Stimulated activated CD8-positive, alpha-beta memory T cell treated with anti-CD3 and anti-CD28 coated beads, Interleukin-2, amount 100 ng/mL, for 1 hour (primary cell): ENCODE measurements at places on chromosomes 3 and 15.
A peak's percentile ranks its signal among the peaks of the same experiment; 100 is the strongest.

DNA sequence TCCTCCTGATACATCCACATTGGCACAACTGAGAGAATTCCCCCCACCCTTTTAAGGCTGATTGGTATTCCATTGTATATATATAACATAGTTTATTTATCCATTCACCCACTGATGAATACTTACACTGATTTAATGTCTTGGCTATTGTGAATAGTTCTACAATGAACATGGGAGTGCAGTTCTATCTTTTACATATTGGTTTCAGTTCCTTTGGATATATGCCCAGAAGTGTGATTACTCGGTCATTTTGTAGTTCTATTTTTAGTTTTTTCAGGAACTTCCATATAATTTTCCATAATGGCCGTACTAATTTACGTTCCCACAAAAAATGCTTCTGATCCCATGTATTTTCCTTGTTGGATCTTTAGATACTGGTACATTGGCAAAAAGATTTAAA is 135.3 kb downstream of the FMN1 start:
- no peak for DNase-seq

DNA sequence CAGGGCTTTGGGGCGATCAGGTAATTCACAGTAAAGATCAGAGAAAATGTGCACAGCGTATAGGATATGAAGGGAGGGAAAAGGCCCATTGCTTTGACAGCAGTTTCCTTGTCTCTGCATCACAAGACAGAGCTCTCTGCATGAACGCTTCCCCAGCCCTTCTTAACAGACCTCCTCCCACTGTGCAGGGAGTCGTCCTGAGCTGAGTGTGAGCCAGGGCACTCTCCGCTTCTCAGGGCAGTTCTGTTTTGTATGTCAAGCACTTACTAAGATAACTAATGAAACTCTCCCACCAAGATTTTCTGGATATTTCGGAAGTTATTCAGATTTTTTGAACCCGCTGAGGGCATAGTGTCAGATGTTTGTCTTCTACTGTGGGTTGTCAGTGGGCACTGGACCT is 105.8 kb upstream of the C15orf61 start:
- DNase-seq: no peak

DNA sequence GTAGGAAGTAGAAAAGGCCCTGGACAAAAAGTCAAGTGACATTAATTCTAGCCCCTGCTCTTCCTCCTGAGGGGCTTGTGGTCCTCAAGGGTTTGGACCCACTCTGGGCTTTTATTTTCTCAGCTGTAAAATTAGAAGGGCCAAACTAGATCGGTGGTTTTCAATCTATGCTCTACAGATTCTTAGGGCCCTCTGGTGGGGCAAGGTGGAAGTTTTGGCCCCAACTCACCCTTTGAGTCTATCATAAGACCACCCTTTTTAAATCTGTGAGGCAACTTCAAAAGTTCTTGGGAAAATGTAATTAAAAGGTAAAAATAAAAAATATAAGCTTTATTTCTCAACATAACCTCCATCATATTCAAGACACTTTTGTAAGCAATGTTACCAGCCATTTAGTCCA is 25.6 kb upstream of the CFAP161 start:
- DNase-seq: no peak

DNA sequence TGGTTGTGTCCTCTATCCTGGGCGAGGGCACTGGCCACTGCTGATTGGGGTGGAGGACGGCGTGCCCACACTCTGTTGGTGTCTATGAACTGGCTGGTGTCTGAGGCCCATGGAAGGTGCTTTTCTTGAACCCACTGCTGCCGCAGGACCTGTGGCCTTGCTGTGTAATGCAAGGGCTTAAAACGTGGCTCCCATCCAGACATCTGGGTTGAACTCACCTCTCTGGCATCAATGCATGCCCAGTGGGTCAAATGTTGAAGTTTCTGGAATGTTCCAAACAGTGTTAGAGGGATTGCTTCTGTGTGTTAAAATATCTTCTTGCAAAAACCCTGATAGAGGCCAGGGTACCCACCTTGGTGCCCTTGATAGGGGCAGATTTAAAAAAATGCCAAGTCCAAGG is 42.6 kb downstream of the FAM3D start:
- no peak for DNase-seq

- no peak for DNase-seq
These were observed 6.0 kb downstream of the PCSK6 start for GRCh38 chr15:101483462-101483861.

GRCh38 chr3:185631508-185632206 is 45.6 kb downstream of the SENP2 start:
- DNase-seq: no peak

DNA sequence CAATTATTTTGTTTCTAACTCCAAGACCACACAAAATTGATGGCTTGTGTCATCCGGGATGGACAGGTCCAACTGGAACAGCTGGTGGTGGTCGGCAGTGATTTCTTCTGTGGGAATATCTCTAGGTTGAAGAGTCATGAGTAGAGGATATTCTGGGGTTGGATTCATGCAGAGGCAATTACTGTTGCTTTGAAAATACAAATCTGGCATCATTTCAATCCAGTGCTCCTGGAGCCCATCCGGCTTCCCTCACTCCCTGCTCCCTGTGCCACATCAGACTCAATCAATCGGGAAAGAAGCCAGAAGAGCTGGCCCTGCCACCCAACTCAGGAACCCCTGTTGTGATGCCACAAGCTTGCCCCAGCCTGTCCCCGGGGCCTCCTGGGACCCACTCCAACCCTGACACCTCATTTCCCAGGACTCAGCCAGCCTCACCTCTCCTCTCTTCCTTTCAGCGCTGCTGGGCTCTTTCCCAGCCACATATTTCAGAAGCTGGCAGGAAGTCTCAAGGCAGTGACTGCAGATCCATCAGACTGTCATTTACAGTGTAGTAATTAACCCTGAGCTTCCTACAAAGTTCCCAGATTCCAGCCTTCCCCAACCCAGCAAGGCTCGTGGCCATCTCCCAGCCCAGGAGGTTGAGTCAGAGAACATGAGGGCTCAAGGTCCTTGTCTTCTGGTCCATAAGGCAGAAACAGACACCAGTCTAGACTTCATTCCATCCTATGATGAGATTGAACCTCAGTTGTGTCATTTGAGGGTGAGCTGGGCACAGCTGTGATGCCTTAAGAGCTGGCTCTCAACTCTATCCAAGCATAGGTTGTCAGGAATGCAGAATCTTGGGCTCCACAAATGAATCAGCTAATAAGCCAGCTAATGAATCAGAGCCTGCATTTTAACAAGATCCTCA is 114.0 kb downstream of the FAM174B start:
- no peak for DNase-seq

DNA sequence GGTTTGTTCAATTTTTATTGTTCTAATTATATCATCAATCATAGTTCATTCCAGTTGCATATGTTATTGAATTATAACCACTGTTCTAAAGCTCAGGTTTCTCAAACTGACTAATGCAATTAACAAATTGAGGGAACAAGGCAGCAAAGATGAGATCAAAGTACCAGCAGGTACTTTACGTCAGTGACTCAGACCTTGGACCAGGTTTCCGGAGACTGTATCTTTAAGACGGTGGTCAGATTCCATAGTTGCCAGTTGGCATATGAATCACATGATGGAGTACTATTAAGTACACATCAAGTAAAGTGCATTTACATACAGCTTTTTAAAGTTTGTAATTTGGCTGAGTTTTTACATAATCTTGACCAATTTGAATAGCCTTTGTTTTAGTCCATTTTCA is 583.6 kb upstream of the ROBO2 start:
- no peak for DNase-seq

- DNase-seq: no peak
These were observed 17.9 kb downstream of the TMEM43 start for GRCh38 chr3:14142567-14143270.

DNA sequence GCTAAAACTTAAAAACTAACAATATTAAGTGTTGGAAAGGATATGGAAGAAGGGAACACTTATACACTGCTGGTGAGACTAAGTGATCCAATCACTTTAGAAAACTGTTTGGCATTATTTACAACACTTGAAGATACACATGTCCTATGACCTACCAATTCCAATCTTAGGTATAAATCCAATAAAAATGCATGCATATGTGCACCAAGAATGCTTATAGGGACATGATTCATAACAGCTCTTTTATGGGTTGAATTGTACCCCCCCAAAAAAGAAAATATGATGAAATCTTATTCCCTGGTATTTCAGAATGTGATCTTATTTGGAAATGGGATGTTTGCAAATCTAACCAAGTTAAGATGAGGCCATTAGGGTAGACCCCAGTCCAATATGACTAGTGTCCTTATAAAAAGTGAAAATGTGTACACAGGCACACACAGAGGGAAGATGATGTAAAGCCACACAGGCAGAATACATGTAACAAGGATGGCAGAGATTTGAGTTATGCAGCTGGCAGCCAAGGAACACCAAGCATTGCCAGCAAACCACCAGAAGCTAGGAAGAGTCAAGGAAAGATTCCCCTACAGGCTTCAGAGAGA is 15.3 kb downstream of the CCR8 start:
- no peak for DNase-seq

GRCh38 chr3:122996038-122996580 is 31.5 kb downstream of the SEMA5B start:
- no peak for DNase-seq

DNA sequence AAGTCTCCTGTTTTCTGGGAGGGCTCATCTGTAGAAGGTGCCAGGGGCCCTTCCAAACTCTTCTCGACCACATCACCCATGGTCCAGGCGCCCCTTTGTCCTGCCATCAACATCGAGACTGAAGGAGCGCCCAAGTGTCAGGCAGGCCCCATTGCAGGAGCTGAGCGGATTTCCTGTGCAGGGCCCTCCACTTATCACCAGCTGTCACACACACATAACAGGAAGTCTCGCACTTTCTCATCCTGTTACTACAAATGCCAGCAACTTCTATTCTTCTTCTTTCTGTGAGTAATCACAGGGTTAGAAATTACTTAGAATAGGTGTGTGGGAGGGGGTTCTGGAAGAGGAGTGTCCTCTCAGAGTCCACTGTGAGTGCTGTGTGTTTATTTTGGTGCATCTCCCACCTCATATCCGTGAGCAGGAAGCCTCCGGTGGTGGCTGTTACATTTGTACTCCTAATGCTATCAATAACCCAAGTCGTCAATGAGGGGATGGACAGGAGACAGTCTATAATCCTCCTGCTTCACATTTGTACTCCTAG is at the start of gene KLHL6:
Gene KLHL6, minus strand, starts transcription at position 166 of the 541 bp plus-strand sequence. Its CDS starts 53 bp downstream, at position 113.
- peak; percentile 53 for DNase-seq

GRCh38 chr3:16994854-16995525 is 110.2 kb downstream of the PLCL2 start:
- no peak for DNase-seq

DNA sequence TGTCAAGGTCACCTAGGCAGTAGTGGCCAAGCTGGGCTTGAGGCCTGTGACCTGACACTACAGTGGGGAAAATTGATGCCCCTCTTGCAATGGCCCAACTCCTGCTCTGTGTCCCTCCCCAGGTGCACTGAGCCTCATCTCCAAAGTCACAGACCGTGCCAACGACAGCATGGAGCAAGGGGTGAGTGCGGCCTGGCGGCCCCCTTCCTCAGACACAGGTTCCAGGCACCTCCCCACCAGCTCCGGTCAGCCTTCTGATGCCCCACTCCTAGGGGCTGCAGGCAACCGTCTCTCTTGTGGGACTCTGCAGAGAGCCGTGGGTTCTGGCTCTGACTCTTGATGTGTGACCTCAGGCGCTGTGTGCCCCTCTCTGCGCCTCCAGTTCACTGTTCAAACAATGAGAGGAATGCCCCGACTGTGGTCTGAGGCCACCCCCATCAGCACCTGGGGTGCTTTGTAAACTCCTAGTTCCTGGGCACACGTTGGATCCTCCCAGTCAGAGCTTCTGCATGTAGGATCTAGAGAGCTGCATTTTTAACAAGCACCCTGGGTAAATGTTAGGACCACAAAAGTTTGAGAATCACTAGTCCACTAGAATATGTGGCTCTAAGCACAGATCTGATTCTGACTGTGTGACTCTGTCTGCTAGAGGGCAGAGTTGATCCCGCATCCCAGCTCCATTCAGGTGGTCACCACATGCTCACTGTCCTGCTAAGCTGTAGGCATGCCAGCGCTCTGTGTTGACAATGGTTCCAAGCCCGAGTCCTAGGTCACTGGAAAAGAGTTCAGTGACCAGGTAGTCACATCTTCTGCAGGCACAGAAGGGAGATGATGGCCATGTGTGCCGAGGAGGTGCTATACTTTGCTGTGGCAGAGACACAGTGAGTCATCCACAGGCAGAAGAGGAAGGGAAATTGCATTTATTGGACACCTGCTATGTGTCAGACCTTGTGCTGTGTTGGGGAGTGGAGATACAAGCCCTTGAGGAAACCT is 46.2 kb upstream of the NR2C2 start:
- DNase-seq: no peak

DNA sequence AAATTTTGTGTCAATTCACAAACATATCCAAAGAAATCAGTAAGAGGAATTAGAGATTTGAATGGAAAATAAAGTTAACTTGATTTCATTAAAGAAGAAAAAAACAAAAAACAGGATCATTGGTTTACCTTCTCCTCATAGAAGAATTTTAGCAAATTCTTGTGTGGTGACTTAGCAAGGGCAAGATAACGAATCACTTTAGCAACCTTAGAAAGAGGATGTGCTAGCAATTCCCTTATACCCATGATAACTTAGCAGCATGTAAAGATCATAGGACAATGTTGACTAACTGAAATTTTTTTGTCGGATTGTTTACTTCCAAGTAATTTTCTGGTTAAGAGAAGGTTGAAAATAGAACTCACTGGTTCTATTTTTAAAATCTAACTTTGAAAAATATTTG is 609.3 kb downstream of the GBE1 start:
- no peak for DNase-seq

DNA sequence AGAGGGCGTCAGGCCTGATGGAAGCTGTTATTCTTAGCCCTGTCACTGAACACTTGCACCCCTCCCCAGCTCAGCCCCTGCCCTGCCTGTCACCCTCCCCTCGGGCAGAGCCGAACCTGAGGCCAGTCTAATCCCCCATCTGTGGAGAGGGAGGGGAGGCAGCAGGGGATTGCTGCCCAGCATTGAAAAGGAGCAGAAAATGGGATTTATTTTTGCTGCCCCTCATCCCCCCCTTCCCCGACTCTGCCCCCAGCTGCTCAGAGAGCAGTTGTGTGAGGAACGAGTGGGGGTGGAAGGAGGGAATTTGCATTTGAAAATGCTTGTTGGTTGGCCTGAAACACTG is 71.6 kb downstream of the EPHB3 start:
- no peak for DNase-seq

- no peak for DNase-seq
These were observed 524 bp upstream of the TOPBP1 start for GRCh38 chr3:133662278-133662651.

DNA sequence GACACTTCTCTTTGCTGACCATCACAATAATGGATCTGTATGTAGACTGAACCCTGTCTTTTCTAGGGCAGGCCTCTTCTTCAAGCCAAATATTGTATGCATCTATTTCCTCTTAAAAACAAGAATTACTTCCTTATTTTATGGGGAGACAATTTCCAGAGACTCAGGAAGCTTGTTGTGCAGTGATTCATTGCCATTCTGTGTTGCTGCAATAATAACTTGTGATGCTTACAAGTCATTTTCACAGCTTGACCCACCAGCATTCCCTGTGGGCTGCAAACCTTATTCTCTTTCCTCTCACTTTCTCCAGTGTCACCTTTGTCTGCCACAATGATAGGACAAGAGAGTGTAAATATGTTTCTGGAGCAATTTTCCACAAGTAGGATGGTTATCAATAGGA is 276.7 kb upstream of the SGO1 start:
- DNase-seq: no peak

- no peak for DNase-seq
These were observed 19.0 kb upstream of the TRAK1 start for GRCh38 chr3:42071904-42072812.
